COLO829 (cell line): ENCODE measurements at places on chromosomes 7 and 10.

DNA sequence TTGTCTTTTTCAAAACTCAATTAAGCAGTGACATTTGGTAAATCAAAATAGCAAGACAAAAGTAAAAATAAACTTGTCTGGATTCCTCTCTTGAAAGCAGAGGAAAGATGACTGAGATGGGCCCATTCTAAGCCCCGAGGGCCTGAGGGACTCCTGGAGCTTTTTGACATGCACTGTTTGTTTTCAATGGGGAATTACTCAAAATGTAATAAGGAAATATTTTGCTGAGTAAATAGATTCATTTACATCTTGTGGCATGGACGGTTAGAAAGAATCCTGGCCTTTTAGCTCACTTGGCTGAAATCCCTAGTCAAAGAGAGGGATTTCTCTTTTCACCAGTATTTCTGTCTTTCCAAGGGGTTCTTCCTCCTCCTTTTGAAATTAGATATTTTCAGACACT is 108.0 kb downstream of the MKX start:
- no peak for DNase-seq

DNA sequence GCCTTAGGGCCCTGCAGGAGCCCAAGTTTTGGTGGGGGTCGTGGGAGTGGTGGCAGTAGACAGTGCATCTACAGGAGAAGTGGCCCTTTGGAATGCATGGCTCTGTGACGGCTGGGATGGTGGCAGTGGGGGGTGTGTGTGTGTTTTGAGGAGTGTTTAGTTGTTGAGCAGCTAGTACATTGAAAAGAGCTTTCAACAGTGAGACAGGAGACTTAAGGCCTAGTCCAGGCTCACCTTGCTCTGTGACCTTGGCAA is 27.1 kb downstream of the ZNF775 start:
- no peak for DNase-seq

GRCh38 chr7:104900525-104901239 is 113.3 kb upstream of the KMT2E start:
- DNase-seq: peak; percentile 99

DNA sequence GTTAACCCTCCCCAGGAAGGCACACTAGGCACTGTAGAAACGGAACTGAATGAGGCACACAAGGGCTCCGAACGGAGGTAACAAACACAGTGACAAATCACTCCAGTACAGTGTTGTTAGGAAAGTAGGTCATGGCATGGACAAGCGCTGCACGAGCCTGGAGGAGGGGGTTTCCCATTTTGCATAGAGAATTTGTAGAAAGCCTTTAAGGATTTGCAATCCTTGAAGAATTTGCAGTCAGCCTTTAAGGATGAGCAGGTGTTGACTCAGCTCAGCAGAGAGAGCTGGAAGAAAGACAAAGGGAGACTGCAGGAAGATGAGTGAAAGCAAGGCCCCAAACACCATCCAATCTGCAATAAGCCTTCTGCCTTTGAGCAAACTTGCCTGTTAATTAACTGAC is 51.1 kb upstream of the PPP1R3C start:
- no peak for DNase-seq

- DNase-seq: peak; percentile 43
These were observed 59.3 kb upstream of the BMPER start for GRCh38 chr7:33845991-33846509.

GRCh38 chr10:25261558-25261957 is 86.8 kb downstream of the GPR158 start:
- no peak for DNase-seq

- peak; percentile 6 for DNase-seq
These were observed 326.9 kb downstream of the GPAM start for GRCh38 chr10:111856631-111857030.

DNA sequence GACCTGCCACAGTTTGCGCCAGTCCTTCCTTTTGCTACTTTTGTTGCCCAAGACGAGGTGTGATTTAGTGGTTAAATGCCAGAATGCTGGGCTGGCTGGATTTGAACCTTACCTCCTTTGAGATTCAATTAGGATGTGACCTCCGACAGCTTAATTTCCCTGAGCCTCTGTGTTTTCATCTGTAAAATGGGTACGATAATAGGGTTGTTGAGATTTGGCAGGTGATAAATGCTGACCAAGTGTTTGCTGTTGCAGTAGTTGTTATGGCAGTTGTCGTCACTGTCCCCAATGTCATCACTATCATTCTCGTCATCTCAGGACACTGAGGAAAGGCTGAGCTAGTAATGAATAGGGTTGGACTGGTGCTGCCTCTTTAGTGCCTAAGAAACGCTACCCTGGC is 61.1 kb downstream of the GRK5 start:
- no peak for DNase-seq

DNA sequence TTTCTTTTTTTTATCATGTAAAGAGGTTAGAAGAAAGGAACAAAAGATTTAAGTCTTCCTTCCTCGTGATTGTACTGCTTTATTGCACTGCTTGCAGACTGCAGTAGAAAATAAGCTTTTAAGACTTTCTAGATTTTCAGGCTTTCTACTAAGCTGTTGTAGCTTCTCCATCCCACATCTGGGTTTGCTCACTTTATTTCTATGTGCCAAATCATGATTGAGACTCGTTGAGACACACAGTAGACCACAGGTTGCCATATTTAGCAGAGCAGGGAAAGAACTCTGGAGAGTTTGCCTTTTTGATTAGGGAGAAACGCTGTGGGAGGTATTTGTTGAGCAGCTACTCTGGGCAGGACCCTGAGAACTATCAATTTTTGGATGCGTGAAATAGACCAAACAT is 89.2 kb upstream of the BTBD16 start:
- no peak for DNase-seq

DNA sequence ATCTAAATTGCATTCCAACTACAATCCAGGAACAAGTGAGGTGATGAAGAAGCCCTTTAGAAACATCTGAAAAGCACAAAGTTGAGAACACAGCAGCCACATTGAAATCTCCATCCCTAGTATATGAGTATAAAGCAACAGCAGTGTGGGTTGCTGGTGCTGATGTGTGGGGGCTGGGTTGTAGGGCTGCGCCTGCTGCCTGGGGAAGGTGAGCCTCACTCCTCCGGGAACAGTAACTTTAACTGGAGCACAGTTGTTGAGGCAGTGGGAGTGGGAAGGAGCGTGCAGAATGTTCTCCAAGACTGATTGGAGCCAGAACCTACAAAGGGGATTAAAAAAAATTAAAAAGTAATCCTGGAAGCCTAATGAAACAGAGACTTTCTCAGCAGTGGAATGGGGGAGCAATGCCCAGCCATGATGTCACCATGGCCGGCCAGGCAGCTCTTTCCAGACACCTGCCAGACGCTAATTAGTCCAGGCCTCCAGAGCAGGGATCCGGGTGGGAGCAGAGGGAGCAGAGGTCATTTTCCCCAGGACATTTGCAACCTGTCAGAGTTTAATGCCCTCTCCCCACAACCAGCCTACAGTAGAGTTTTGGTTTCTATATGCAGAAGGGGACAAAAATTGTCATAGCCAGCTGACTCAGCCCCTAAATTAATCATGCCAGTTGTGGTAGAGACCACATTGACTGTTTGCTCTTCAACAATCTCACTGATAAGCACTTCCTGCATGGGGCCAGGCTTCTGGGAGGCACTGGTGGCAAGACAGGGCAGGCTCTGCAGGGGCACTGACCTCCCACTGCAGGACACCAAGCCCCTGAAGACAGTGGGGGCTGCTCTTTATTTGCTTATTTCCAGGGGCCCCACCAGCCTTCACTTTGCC is 133.0 kb upstream of the ZNF32 start:
- no peak for DNase-seq

GRCh38 chr7:88344956-88345832 is 38.5 kb upstream of the STEAP4 start:
- peak; percentile 35 for DNase-seq

- no peak for DNase-seq
These were observed 732.8 kb upstream of the IGFBP3 start for GRCh38 chr7:46653848-46654247.

- no peak for DNase-seq
These were observed at the start of gene DPY19L1 for GRCh38 chr7:35037211-35037525. Gene DPY19L1 (minus strand): TSS chr7:35037485. CDS start chr7:35037394, 91 bp downstream.

DNA sequence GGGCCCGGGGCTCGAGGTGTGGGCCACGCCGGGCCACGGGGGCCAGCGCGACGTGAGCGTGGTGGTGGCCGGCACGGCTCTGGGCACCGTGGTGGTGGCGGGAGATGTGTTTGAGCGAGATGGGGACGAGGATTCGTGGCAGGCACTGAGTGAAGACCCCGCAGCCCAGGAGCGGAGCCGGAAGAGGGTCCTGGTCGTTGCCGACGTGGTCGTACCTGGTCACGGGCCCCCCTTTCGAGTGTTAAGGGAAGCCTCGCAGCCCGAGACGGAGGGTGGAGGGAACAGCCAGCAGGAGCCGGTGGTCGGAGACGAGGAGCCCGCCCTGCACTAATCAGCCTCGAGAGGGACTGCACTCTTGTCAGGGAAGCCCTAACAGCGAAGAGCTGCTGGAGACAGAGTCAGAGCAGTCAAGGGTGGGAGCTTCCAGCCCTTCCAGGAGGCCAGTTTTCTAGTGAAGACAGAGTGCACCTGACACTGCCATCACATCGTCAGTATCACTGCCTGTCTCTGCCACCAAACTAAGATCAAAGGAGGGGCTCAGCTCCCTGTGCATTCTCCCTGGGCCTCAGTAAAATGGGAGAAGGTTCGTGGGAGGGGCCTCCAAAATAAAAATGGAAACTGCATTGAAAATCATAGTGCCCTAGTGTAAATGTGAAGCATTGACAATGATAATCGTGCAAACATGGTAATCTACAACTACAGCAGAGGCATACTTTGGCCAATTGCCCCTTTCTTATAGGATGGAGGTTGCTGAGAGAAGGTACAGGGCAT is 1.3 kb downstream of the MBLAC1 start:
- no peak for DNase-seq

DNA sequence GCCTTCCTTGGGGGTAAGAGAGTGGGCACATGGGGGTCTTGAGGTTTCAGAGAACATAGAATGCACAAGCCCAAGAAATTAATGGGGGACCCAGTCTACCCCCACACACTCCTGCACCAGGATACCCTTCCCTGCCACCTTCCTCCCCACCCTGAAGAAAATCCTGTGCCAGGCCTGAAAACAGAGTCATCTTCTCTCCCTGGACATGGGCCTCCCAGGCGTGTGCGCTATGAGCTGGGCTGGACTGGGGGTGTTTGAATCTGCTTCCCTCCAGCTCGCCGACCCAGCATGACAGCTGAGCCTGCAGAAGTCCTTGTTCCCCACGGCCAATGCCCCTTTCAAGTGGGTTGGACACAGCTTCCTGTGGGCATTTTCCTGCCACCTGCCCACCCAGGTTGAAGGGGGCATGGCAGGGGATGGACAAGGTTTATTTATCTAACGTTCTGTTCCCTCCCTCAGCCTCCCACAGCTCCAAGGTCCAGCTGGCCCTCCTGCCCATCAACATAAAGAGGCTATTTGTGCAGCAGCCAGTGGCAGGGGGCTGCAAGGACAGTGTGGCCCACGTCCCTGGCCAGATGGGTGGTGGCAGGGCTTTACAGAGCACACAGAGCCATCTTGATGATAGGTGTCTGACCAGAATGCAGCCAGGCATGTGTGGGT is 141.0 kb downstream of the SH3PXD2A start:
- no peak for DNase-seq

DNA sequence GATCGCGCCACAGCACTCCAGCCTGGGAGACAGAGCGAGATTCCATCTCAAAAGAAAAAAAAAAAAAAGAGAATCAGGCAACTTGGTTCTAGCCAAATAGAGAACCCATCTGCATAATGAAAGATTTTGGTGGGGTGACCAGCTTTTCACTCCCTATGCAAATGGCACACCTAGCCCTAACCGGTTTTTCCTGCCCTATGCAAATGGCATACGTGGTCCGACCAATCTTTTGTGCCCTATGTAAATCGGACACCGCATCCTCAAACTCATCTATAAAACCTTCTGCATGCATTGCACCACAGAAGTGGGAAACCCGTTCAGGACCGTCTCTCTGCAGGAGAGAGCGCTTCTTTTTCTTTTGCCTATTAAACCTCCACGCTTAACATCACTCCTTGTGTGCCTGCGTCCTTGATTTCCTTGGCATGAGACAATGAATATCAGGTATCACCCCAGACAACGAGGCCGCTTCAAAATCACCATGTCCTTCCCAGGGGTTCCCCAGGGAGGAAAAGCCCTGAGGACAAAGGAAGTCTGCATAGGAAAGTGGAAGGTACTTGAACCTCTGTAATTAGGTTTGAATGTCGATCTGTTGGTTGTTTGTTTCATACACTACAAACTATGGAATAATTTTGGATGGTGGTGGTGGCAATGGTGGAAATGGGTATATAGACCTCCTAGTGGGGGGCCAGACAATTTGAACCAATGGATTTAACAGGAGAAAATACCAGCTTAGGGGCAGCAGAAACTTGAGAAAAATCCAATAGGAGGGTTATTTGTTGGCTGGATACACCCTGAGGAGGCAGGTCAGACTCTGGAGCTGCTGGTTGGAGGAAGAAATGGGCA is 396.2 kb downstream of the TYW1 start:
- DNase-seq: no peak

DNA sequence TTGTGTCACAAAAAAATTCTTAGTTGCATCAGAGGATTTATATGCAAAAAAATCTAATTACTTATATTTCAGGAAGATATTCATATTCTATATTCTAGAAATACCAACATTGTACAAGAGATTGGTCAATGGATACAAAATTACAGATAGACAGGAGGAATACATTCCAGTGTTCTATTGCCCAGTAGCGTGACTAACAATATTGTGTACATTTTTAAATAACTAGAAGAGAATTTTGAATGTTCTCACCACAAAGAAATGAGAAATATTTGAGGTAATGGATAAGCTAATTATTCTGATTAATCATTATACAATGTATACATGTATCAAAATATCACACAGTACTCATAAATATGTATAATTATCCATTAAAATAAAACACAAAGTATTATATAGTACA is 253.3 kb downstream of the IPMK start:
- no peak for DNase-seq

DNA sequence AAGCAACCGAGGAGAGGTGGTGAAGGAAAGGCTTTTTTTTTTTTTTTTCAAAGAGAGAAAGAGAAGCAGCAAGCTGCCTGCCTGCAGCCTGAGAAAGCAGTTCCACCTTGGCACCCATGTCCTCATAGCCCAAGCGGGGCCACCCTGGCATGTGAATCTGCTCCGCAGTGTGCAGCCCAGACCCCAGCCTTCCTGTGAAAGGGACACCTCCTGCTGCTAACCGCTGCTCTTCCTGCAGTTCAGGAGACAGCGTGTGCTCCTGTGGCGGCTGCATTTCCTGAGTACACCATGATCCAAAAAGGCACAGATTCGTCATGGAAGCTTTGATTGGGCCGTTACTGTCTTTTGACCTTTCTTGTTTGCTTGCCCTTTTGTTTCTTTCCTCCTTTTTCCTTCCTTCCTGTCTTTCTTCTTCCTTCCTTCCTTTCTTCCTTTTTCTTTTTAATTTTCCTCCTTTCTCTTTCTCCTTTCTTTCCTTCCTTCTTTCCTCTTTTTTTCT is 38.1 kb downstream of the IKZF1 start:
- no peak for DNase-seq

DNA sequence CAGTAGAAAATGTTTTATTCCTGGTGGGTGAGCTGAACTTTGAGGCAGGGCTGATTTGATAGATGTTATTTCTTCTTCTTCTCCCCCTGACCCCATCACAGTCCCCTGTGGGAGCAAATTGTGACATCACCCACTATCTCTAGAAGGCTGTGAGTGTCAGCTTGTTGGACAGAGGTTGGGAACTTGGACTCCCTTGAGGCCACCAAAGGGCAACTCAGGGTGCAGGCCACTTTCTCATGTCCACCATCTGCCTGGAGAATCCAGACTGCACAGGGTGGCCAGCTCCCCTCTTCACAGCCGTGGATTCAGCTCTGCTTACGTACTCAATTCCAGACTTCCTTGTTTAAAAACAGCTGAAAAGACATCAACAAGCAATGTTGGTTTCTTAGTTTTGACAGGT is 103.0 kb downstream of the LRRC18 start:
- no peak for DNase-seq
